ENCODE measurements at places on chromosomes 16 and 17.

GRCh38 chr17:7956228-7956965 lies 24.4 kb downstream of the CNTROB start:
- no peak for DNase-seq

DNA sequence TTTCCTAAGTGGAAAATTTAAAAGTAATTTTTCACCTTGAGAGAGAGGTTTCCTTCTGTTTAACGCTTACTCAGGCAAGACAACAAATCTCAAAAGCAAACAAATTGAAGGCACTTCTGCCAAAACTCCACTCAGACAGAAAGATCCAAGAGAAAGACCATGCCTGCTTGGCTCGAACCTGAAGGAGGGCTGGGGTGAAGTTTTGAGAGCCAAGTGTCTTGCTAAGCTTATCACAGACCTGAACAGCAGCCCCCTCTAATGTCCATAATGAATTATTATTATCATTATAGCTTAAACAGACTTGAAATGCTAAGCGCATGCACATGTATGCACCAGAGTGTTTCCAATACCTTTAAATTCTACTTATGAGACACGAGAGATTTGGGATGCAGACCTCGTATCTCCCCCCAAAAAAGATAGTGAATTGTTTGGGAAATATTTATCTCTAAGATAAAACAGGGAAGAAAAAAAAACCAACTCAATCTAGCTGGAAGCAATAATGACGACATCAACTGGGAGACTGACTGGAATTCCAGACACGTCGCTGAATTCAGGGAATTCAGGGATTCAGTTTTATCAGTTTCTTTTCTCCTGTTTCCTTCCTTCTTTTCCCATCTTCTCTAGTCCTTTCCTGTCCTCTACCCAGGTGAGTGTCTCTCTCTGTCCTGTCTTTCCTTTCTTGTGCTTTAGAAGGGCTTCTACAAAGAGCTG lies 473.2 kb downstream of the RBFOX1 start:
- no peak for DNase-seq

- DNase-seq, result no peak
These were observed 312.7 kb upstream of the KCNJ16 start for GRCh38 chr17:69762359-69762758.

GRCh38 chr16:30185683-30186421 lies 2.5 kb downstream of the CORO1A start:
- no peak for DNase-seq

GRCh38 chr17:75288770-75289114 lies 491 bp downstream of the SLC25A19 start:
- peak; percentile 42 for DNase-seq

DNA sequence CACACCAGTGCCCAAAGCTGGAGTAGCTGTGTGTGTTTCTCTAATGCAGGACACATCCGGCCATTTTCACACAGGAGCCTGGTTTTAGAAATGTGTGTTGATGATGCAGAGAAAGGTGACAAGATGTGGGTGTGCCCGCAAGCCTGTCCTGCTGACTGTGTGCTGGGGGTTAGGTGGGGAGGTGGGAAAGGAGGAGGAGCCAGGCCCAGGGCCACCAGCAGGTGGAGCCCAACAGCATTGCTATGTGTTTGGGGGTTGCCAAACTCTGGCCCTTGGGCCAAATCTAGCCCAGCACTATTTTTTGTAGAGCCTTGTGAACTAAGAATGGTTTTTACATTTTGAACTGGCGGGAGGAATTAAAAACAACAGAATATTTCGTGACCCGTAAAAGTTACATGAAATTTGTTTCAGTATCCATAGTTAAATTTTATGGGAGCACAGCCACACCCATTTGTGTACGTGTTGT lies 61.7 kb upstream of the LGALS9 start:
- DNase-seq, result no peak

GRCh38 chr16:67948015-67948414 lies 4.1 kb upstream of the LCAT start:
- DNase-seq, result no peak

DNA sequence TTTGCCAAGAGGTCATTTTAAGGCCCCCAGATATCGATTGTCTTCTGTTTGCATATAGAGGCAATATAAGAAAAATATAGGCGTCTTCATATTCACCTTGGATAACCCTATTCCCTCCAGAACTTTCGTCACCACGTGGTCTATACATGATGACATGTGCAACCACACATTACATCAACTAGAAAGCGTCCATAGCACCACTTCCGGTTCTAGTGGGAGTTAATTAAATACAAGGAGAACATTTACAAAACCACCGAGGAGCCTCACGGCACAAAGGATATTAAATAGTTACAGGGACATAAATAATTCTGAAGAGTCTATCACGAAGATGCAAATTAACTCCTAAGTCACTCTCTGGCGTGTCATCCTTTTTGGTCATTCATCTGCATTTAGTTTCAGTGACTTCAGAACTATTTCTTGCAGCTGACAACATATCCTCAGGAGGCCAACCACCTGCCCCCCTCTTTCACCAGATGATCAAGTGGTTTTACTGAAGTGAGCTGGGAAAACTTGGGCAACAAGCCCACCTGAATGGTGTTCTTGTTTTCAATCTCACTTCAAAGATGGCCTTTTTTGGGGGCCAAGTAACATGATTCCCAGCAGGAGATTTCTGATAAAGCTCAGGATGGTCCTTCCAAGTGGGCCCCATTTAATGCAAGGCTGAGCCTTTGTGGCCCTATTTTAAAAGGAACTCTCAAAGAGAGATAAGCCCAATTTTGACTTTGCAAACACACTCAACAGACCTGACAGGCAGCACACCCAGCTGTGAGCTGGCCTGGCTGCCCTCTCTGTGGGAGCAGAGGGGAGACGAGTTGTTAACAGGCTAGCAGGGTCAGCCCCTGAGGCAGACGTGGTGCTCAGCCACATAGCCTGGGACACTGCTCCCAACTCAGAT lies 15.3 kb downstream of the CMTM3 start:
- DNase-seq, result no peak

DNA sequence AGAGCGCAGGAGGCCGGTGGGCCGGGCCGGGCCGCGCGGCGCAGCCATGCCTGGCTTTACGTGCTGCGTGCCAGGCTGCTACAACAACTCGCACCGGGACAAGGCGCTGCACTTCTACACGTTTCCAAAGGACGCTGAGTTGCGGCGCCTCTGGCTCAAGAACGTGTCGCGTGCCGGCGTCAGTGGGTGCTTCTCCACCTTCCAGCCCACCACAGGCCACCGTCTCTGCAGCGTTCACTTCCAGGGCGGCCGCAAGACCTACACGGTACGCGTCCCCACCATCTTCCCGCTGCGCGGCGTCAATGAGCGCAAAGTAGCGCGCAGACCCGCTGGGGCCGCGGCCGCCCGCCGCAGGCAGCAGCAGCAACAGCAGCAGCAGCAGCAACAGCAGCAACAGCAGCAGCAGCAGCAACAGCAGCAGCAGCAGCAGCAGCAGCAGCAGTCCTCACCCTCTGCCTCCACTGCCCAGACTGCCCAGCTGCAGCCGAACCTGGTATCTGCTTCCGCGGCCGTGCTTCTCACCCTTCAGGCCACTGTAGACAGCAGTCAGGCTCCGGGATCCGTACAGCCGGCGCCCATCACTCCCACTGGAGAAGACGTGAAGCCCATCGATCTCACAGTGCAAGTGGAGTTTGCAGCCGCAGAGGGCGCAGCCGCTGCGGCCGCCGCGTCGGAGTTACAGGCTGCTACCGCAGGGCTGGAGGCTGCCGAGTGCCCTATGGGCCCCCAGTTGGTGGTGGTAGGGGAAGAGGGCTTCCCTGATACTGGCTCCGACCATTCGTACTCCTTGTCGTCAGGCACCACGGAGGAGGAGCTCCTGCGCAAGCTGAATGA lies 606 bp downstream of the THAP11 start:
- DNase-seq, result no peak

DNA sequence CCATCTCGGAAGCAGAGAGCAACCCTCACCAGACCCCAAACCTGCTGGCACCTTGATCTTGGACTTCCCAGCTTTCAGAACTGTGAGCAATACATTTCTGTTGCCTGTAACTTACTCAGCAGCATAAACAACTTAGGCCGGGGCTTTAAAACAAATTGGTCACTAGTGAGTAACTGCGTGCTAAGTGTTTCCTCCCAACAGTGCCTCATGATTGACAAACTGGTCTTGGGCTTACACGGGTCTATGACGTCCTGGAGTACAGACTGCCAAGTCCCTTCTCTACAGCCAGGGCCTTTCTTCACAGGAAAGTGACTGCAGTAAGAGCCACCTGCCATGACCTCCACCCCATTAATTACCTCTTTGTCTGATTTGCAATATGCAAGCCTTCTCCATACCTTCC lies 136.7 kb downstream of the XYLT1 start:
- no peak for DNase-seq

- no peak for DNase-seq
These were observed 20.6 kb downstream of the ABAT start for GRCh38 chr16:8694795-8695728.

DNA sequence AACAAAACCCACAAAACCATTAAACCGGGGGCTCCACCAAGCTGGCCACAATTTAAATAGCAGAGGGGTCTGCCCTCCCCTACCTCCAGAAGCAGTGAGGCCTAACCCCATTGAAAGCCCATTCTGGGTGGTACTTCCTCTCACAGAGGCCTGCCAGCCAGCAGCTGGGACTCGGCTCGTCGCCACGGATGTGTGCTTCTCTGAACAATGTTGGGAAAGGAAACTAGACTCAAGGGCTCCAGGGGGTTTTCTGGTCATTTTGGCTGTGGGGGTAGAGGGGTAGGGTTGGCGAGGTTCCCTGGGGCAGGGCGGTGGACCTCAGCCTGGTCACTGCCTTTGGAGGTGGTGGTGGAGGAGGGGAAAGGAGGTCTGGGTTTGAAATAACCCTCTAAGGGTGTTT lies 4.7 kb upstream of the PLCG2 start:
- DNase-seq, result no peak

GRCh38 chr16:56891685-56892084 lies 26.7 kb downstream of the SLC12A3 start:
- no peak for DNase-seq

DNA sequence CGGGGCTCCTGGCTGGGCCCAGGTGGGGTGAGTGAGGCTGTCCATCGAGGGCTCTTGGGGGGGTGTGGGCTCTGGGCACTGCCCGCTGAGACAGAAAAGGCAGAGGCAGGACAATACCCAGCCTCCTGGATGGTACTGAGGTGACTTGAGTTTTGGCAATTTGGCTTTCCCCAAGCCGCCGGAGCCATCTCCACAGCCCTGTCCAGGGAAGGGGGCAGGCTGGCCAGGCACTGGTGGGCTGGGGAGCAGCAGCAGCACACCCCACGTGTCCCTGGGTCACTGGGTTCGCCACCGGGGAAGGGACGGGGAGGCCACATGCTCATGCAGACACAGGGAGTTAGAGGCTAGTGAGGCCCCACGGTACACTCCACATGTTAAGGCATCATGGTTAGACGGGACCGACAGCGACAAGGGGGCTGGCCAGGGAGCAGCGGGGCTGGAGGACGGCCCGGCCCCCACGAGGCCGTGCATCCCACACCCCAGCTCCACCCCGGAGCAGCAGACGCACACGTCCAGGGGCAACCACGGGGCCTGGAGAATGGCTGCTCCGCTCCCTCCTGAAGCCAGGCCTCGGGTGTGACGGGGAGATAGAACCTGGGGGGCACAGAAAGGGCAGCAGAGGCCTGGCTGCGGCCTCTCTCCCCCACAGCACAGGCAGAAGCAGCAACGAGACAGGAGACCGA lies 3.0 kb downstream of the ARHGDIA start:
- DNase-seq, result no peak

- DNase-seq, result no peak
These were observed 5.4 kb upstream of the KIF18B start for GRCh38 chr17:44952946-44953475.

DNA sequence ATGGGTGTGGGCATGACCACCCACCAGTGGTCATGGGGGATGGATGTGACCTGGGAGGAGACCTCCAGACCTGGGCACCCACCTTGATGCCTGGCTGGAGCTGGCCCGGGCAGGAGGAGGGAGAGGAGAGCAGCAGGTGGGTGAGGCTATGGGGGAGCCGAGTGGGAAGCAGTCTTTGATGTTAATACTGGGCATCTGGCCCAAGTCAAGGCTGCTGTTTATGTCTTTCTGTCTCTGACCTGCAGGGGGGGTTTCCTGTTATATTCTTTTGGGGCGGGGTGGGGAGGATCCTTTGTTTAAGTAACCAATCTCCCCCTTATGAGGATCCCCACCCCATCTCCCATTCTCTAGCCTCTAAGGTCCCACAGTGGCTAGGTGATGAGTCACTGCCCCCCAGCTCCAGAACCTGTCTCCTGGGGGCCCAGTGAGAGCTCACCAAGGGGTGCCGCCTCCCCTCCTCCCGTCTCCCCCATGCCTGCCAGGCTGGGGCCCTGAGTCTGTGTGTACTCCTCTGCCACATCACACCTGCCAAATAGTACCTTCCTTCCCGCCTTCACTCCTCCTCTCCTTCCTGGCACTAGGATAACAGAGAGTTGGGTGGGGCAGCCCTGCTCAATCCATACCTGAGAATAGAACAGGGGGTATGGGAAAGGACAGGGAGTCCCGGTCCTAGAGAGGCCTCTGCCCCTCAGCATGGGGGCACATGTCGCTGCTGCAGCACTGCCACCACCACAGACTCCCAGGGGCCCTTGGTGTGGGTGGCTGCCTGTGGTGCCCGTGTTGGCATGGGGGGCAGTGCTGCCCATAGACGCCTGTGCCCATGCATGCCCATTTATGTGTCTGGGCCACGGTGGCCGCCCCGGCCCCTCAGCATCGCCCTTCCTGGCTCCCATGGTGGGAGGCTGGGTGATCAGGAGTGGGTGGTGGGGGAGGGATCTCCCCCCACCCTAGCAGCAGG lies 7.3 kb downstream of the THRA start:
- DNase-seq, result peak; percentile 87

GRCh38 chr17:37698911-37699255 lies 46.0 kb downstream of the HNF1B start:
- DNase-seq, result no peak

DNA sequence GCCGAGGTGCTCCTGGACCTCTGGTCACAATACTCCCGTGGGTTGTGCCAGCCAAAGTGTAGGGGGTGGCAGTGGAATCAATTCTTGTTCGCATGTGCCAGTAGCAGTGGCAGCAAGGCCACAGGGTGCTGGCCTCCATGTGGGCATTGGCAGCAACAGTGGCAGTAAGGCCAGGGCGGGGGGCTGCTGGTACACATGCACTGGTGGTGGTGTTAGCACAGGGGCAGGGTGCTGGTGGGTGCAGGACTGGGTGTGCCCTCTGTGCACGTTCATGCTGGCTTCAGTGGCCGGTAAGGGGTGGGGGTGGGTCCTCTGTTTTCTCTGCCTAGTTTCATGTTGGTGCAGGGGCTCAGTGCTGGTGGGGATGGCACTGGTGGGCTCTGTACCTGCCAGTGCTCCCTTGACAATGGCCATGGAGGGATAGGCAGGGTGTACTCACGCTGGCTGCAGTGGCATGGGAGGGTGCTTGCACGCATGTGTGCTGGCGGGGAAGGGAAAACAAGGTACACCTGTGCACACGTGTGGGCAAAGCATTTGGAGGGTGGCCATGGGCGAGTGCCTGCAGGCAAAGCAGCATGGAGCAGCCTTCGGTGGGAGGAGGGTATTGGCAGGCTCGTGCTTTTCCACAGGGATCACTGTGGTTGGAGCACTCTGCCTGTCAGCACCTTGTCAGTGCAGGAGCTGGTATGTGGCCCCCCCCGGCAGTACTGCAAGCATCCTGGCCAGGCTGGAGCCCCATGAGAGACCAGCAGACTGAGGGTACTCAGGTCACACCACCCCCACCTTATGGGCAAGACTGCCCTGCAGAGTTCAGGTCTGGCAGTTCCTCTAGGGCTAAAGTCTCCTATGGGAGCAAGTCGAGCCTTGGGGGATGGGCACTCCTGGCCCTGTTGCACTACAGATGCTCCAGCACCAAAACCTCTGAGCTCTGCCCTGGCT lies 35.8 kb downstream of the NF1 start:
- no peak for DNase-seq
